ENCODE measurements at places on chromosomes 2 and 18.

GRCh38 chr2:100039291-100039980, 103.0 kb downstream of the AFF3 start:
- no peak for DNase-seq

- DNase-seq, result no peak
These were observed 45.7 kb downstream of the MAP3K2 start for GRCh38 chr2:127342101-127342500.

GRCh38 chr2:45168711-45169338, 159.6 kb upstream of the SIX2 start:
- DNase-seq, result no peak

DNA sequence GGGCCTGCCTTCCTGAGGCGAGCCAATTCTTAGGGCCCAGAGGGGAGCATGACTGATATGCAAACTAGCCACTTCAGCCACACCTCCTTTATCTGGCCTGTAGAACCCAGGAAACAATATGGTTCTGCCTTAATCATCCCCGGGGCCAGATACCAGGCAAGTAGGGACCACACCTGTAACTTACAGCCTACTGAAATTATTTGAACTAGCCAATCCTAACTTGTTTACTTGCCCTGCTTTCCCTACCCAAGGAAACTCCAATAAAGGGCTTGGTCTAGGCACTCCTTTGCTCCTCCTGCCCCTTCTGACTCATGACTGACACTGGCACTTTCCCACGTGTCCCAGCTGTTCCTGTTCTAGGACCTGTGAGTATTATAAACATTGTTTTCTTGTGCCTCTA, 57.6 kb downstream of the MYOM1 start:
- no peak for DNase-seq

DNA sequence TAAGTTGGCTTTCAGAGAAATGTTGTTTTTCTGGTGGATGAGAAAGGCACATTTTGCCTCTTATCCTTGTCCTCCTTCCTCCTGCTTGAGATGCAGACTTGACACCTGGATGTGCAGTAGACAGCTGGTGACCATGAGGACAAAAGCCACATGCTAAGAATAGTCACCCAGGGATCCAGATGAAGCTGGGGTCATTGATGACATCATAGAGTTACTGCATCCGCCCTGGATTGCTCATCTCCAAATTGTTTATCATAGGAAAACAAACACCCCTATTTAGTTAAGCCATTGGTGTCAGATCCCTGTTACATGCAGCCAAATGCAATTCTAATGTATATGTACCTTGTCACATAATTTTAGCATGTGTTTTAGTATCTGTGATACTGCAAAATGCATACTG, 16.3 kb upstream of the SLC1A4 start:
- no peak for DNase-seq

- no peak for DNase-seq
These were observed 54.1 kb downstream of the ATP8B1 start for GRCh38 chr18:57748770-57749603.

DNA sequence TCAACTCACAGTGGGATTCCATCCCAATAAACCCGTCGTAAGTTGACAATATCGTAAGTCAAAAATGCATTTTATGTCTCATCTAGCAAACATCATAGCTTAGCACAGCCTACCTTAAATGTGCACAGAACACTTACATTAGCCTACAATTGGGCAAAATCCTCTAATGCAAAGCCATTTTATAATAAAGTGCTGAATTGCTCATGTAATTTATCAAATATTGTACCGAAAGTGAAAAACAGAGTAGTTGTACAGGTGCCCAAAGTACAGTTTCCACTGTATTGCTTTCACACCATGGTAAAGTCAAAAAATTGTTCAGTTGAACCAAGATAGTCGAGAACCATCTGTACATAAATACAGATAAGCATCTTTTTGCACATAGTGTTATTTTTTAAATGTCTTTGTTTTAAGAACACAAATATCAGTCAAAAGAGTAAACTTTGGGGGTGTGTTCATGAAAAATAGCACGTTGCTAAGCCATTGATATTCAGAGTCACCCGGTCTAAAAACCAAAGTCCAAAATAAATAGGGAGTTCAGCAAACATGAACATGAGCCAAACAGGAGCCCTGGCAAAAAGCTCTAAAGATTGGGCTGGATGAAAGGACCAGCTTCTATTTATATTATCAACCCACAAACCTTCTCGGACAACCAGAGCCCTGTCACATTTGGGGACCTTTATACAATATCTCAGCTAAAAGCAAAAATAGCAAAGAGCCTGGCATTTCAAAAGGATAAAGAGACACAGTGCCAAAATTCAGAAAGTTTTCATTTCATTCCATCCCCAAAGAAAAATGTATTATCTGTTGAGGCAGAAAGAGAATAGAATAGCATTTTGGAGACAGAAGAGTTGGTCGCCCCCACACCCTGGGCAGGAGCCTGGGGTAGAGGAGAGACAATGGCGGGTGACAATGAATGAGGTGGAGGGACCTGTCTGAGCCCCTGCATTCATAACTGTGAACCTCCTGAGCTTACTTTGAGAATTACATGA, 105.9 kb upstream of the SH3BP4 start:
- no peak for DNase-seq

DNA sequence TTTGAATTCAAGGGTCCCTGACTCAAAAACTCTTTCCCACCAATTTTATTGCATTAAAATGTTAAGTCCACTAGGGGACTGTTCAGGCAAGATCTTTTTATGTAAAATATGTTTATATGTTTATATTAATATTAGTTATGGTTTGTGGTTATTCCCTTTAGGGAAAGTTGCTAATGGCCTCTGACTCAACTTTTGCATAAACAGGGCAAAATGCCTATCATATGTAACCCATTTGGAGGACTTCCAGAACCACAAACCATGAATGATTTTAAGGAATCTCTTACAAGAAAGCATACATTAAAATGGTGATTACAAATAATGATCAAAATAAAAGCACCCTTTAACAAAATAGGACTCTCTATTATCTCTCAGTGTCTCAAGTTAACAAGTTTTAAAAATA, 1484.5 kb upstream of the ZEB2 start:
- no peak for DNase-seq

DNA sequence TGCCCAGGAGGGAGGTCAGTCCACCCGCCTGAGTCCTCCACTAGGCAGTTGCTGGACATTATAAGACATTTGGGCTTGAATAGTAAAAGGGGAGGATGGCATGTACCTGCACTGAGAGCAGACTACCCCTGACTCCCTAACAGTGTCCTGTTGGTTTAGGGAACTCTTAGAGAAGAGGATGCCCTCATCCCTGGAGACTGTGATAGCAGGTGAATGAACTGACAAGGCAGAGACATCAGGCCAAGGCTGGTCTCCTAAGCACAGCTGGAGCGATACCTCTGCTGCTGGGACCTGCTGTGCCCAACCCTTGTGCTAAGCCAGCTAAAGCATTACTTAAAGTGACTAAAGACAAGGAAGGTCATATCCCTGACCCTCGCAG, 34.8 kb downstream of the PROC start:
- no peak for DNase-seq

GRCh38 chr2:69505710-69506109, 68.5 kb upstream of the NFU1 start:
- no peak for DNase-seq

DNA sequence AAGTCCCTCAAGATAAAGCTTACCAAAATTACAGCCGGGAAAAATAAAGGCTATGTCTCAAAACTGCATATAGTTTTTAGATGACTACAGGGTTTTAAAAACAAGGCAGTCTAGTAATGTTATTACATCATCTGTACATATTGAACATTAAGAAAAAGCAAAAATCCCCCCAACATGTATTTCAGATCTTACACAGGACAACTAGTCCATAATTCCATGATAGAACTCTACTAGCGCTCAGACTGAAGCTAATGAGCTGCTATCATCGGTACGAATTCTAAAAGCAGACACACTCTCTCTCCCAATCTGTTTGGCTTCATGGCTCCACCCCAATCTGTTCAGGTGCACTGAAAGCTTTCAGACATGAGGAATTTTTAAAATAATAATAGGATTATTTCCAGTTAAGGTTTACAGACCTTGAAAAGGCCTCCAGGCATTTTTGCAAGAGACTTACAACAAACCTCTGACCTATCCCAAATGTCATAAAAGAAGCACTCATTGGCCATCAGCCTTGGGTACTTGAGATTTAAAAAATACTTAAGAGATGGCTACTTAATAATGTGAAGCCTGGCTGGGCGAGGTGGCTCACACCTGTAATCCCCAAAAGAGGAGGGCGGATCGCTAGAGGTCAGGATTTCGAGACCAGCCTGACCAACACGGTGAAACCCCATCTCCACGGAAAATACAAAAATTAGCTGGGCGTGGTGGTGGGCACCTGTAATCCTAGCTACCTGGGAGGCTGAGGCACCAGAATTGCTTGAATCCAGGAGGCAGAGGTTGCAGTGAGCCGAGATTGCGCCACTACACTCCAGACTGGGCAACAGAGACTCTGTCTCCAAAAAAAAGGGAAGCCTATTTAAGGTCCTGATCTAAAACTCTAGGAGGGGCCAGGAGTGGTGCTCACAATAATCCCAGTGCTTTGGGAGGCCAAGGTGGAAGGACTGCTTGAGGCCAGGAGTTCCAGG, 2.0 kb downstream of the NPC1 start:
- no peak for DNase-seq

DNA sequence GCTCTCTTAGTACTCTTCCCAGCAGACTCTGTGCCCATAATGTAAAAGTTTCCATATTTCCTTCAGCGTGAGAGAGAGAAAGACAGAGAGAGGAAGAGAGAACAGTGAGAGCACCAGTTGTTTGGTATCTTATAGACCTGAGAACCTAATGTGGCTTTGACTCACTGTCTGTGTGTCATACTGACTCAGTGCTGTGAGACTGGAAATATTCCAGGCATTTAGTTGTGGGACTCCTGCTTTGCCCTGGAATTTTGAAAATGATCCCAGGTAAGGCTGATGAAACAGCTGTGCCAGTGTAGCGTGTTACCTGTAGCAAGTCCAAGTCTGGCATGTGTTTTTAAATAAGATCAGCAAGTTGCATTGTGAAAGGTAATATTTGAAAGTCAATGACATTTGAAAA, 87.9 kb upstream of the KCNH7 start:
- no peak for DNase-seq

GRCh38 chr2:25215232-25215631, 46.9 kb upstream of the POMC start:
- no peak for DNase-seq

DNA sequence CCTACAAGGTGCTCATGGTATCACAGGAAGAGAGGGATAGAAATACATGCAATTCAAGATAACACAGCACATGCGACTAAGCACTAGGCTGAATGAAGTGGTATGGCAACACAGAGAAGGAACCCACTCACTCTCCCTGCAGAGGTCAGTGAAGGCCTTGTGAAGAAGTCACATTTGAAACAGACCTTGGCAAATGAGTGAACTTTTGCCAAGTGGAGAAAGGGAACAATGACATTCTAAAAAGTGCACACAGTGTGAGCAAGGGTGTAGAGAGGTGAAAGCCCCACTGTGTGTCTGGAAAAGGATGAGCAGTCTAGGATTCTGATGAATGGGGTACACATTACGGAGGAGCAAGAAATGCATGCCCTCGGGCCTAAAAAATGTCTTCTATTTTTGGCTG, 23.3 kb downstream of the KLF7 start:
- no peak for DNase-seq

DNA sequence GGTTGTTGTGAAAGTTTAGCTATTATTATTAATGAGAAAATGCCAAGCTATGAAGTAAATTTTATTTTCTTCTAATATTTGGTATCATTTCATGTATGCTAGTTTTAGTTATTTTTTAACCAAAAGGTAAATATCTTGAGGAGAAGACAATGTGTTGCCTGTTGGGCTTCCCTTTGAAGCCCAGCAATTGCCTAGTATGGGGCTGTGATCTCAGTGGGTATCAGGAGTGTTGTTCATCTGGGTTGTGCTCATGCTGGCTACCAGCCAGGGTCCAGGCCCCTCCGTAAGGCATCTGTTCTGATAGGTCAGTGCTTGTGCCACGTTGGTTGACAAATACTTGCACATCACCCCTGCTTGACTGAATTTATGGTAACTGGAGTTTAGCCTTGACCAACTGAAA, 38.0 kb upstream of the DARS1 start:
- DNase-seq, result no peak

DNA sequence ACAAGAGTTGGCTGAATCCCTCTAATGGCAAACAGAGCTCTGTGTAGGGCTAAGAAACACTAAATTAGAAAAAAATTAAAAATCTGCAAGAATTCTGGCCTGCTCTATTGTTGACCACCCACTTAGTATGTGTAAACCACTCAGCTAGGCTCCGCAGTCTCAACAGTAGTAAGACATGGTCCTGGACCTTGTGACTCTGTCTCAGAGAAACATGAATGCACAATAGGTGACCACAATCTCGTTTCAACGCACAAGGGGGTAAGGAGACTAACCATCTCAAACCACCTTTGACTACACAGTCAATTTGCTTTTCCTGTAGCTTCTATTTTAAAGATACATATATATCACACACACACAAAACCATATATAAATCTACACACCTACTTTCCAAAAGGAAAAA, 16.5 kb downstream of the SEPTIN10 start:
- DNase-seq, result no peak

- no peak for DNase-seq
These were observed 103.2 kb upstream of the WDR75 start for GRCh38 chr2:189338115-189338514.

DNA sequence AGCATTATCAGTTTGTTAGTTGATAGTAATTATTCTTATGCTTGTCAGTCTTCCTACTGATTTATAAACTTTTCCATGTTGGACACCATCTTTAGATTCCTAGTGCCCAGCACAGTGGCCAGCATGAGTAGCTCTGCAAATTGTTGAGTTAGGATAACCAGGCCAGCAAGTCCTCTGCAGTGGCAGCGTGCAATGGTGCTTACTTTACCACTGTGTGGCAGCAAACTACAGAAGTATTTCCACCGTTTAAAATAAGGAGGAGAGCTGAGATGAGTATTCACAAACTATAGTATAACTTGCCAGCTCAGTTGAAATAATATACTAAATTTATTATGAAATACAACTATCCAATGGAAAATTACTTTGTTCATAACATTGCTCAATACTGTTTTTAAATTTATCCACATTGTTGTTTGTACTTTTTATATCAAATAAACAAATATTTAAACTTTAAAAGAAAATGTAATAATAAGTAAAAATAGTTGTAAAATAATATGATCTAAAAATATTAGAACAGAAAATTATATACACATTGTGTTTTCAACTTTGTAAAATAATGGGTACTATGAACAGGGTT, 9.3 kb upstream of the THADA start:
- DNase-seq, result no peak

- DNase-seq, result no peak
These were observed 48.6 kb downstream of the DDX1 start for GRCh38 chr2:15640261-15640711.

- no peak for DNase-seq
These were observed 797 bp downstream of the TTC32 start for GRCh38 chr2:19900931-19901441.

- no peak for DNase-seq
These were observed 84.9 kb downstream of the SOX11 start for GRCh38 chr2:5777131-5777535.

Data from mesenteric fat pad (tissue), 1 donor.